GM20000 (cell line): ENCODE measurements at places on chromosomes 7 and 10.

DNA sequence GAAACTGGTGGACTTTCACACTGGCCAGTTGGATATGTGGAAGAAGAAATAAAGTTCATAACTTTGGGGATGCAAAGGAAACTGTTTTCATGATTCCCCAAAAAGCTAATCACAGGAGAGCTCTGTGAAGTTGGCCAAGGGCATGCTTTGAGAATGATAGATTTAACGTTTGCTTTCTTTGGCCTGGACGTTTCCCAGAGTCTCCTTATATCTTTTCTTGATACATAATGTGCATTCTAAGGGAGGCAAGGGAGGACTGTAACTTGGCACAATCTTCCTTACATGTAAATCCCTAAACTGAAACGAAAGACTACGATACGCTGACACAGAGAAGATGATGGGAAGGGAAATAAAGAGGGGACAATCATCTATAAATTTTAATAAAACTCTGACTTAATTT lies 176.5 kb upstream of the INHBA start:
- DNase-seq: no peak

DNA sequence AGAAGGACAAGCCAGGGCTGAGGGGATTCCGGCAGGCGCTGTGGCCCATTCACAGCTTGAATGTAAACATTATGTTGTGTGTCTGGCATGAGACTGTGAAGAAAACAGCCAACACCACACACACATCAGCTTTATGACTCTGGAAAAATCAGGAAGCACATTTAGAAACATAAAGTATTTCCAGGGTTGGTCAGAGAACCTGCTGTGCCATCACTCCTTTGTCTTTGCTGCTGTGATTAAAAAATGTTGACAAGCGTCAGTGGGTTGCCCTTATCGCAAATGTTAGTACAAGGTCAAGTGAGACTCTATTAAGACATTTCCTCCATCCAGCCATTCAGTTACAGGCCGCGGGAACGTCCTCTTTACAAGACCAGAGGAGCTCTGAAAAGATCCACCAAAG lies 95.4 kb downstream of the TAX1BP1 start:
- DNase-seq: no peak

GRCh38 chr10:3790272-3790671 lies 5.3 kb upstream of the KLF6 start:
- no peak for DNase-seq

DNA sequence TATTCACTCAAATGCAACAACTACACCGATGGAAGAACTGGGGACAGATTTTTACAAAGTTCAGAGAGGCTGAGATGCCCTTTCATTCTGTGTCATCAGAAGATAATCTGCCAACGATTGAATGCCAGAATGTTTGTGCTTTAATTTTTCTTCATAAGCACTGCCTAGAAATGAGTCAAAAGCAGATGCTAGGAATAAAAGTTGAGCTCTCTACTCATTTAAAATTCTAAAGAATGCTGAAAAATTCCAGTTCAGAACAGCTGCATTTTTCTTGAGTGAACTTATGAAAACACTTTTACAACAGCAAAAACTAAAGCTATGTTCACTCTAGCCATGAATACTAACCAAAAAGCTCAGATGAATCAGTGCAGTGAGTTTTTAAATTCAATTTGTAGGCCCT lies 22.3 kb upstream of the FAM133B start:
- DNase-seq: no peak

DNA sequence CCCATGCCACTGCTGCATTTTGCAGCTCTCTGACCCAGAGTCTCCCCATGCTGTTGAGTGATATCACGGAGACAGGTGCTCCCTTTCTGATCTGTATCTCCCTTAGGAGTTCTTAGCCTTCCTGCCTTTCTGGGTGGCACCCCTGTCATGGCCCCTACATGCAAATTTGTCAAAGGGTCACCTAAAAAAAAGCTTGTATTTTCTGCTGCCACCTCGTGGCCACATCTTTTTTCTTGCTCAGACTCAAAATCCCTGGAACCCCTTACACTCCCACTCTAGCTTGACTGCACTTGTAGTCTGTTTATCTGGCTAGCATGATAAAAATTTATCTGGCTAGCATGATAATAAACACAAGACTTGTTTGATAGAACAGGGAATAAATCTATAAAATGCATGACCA lies 809.1 kb downstream of the SORCS1 start:
- no peak for DNase-seq
